ENCODE measurements at places on chromosomes 1 and 21. TPM values are rescaled to one million over a fixed set of nuclear protein-coding genes. Genes with fewer than 3 reads are reported as not detected.

Gene GNAT2
- total RNA-seq = 0.17 TPM

Gene NBPF6
- total RNA-seq = not detected

Gene DNAH14
- 5.8 TPM for total RNA-seq

Gene CFHR2
- not detected for total RNA-seq

Gene TTLL7
- total RNA-seq = 2.1 TPM

Gene GUCA2A
- total RNA-seq = not detected

Gene KRTAP19-1
- total RNA-seq = not detected

Gene MAB21L3
- total RNA-seq = not detected

Gene ARTN
- total RNA-seq = not detected

Gene ZNF281
- total RNA-seq = 9.6 TPM

Gene S100PBP
- 20.4 TPM for total RNA-seq

Gene OR2L5
- total RNA-seq = not detected

Gene HENMT1
- total RNA-seq = 3.7 TPM

Gene PDZK1
- not detected for total RNA-seq

Gene FCGR2B
- total RNA-seq = not detected

Gene RUNX3
- not detected for total RNA-seq

Gene GPR52
- total RNA-seq = not detected

Gene RORC
- not detected for total RNA-seq

Gene PTGFR
- total RNA-seq = 17.0 TPM

Gene CD34
- 6.6 TPM for total RNA-seq

Gene BSND
- not detected for total RNA-seq

Gene SELENON
- 67.0 TPM for total RNA-seq

Gene TFF3
- 0.82 TPM for total RNA-seq

Gene SERPINC1
- not detected for total RNA-seq

Gene MX1
- total RNA-seq = 1.3 TPM

Gene DCDC2B
- total RNA-seq = not detected

Gene UTS2
- total RNA-seq = not detected

Gene HPCAL4
- 0.12 TPM for total RNA-seq

Gene GPR37L1
- total RNA-seq = not detected

Gene ARHGEF2
- total RNA-seq = 107 TPM

Gene LAMB3
- 0.51 TPM for total RNA-seq

Gene OR2T35
- not detected for total RNA-seq

Gene NIBAN1
- total RNA-seq = 42.6 TPM

Gene FBXO2
- 2.0 TPM for total RNA-seq
